Stimulated activated CD4-positive, alpha-beta T cell treated with anti-CD3 and anti-CD28 coated beads, TNF-alpha, amount 100 ng/mL, for 4 hours (primary cell): ENCODE measurements at places on chromosomes 13 and 19.

DNA sequence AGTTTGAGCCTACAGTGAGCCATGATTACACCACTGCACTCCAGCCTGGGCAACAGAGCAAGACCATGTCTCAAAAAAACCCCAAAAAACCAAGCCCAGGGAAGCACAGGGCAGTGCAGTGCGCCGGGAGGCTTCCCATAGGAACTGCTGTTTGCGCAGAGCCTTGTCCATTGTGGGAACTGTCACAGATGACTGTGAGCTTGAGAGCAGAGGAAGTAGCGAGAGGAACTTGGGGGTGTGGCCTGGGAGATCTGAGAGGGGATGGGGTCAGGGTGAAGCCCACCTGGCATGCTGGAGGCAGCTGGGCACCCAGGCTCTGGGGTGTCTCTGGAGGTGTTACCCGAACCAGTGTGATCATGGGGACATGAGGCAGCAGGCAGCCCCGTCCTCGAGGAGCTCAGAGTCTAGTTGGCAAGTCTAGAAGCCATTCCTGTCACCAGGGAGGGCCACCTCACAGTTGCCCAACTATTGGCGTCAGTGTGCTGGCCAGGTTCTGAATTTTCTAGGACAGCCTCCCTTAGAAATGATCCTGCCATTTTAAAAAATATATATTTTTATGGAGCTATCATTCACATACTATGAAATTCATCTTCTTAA is 10.4 kb downstream of the KDM4B start:
- DNase-seq: no peak

- no peak for DNase-seq
Measured at GRCh38 chr19:48635966-48636858, 967 bp downstream of the DBP start.

GRCh38 chr19:21883516-21883915 is 47.5 kb upstream of the ZNF43 start:
- DNase-seq: no peak

GRCh38 chr19:55373306-55373992 is 3.2 kb upstream of the TMEM190 start:
- no peak for DNase-seq

DNA sequence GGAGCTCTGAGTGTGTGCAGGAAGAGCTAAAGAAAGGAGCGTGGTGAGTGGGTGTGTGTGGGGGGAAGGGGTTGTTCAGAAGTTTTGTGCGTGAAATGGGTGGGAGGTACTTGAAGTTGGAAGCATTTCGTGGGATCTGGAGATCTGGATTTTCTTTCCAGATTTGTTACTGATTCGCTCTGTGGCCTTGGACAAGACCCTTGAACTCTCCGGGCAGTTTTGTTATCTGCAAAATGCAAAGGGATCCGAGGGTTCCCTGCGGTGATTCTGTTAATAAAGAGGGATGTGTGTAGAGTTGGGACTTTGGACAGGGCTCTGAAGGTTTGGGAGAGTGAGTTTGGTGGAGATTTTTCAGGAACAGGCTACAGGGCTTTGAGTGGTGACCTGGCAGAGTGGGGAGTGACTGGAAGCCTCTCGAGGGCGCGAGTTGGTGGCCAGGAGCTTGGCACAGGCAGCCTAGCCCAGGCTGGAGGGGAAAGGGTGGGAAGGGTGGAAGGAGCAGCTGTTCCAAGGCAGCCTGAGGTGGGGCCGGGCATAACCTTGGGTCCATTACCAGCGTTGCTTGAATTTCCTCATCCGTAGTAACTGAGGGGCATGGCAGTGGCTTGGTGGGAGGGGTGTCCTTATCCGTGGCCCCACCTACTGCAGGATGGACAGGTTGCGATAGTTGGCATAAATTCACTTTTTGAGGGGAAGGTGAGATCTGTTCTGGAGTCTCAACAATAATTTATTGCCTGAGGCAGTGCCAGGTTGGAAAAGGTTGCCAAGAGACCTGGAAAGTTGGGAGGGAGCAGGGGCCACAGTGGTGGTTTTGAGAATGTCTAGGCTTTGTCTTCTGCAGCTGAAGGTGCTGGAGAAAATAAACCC is 2.1 kb downstream of the ACTN4 start:
- DNase-seq: no peak

DNA sequence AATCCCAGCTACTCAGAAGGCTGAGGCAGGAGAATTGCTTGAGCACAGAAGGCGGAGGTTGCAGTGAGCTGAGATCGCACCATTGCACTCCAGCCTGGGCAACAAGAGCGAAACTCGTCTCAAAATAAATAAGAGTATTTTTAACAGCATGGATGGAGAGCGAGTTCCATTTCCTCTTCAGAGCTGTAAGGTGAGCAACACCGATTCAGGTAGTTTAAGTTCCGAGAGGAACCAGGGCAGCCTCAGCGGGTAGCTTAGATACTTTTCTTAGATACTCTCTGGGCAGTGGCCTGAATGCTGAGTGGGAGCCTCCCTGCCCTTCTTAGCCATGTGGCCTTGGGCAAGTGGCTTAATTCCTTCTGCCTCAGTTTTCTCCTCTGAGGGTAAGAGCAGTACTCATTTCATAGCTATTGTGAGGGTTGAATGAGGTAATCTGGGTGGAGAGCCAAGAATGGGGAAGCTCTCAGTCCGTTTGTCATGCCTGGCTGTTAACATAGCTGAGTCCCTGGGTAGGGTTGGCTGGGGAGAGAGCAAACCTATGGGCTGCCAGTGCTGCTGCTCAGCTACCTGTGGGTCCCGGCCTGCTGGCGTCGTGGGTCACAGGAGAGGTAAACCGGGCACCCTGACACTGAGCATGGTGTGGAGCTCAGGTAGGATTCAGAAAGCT is 4.1 kb downstream of the ATP11A start:
- DNase-seq: no peak

DNA sequence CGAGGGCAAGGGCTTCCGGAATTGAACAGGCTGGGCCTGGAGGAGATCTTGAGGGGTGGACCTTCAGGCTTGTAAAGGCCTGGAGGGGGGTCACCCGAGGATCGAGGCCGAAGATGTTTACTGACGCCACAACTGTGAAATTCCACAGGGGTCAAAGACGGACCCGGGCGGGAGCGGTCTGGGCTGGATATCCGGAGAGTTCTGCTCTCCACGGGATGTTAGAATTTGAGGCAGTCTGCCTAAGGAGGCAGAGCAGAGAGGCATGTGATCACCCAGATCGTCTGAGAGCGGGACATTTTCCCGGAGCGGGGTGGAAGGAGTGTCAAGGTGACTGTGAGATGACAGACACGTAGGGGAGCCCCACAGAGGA is 13.2 kb downstream of the KLHL26 start:
- no peak for DNase-seq

DNA sequence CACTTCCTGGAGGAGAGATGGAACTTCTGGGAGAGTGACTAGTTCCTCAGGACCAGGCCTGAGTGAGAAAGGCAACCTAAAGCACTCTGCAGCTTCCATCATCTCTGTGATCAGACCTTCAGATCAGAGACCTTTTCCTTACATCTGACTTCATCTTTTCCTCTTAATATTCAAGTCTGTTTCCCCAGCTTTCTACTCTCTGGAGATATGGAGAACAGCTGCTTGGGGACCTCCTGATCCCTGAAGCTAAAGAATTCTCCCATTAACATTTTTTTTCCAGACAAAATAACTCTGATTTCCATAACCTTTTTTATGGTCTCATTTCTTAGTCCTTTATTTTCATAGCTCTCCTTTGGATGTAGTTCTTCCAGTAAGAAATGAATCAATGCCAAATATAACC is 133.4 kb upstream of the FNDC3A start:
- DNase-seq: no peak

- DNase-seq: no peak
Measured at GRCh38 chr19:7006135-7006704, 15.0 kb downstream of the MBD3L2B start.

DNA sequence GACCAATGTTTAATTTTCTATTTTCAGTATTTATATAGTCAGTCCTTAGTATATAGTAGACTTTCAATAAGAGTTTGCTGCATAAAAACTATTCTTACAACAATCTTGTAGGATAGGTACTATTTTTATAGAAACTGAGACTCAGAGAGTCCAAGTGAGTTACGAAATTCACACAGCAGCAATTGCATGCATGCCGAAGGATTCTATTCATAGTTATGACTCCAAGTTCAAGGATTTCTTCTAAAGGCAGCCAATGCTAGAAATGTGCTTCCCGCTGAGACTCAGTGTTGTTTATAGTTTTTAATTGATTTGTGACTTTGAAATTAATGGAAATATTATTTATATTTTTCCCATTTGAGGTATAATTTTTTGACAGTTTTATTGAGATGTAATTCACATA is 62.7 kb upstream of the CSNK1A1L start:
- no peak for DNase-seq

GRCh38 chr13:63167699-63168337 is 1752.2 kb upstream of the PCDH20 start:
- DNase-seq: no peak

DNA sequence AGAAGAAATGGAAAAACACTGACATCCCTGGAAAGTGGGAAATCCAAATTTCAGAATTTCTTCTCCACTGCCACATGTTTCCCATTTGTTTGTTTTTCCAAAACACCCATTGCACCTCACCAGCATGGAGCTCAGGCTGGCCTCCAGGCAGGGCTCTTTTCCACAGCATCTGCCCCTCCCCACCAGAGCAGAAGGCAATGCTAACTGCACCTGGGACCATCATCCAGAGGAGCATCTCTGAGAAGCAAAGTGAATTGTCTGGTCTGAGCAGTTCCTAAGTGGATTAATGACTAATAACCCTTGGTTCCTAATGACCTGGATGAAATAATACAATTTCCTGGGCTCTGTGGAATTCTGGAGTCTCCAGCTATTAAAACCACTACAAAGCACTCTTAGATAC is 8.8 kb upstream of the CYSLTR2 start:
- DNase-seq: no peak

DNA sequence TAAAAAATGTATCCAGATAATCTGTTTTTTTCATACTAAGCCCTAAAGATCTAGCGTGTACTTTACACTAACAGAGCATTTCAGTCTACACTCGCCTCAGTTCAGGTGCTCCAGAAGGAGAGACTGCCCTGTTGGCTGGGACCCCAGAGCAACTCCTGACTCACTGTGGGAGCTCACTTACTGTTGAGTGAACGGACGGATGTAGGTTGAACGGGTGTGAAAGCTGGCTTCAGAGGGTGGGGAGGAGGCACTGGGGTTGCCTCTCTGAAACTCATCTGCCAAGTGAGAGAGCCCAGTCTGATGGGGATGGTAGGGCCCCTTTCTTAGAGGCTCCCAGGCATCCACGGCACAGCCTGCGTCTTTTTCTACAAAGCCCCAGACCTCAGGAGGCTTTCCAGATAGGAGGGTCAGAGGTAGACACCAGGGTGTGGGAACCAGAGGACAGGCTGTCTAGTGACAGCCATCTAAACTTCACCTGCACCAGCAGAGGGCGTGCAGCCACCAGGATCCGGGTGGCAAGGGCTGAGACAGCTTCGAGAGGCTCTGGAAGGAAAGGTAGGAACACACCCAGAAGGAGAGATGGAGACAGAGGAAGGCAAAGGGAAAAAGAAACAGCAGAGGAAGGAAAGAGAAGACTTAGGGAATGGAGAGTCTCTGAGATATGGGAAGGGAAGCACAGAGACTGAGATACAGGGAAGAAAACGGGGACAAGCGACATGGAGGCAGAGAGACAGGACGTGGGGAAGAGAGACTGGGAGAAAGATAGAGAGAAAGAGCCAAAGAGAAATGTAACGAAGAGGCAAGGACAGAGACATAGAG is 3.7 kb downstream of the KASH5 start:
- peak; percentile 64 for DNase-seq

DNA sequence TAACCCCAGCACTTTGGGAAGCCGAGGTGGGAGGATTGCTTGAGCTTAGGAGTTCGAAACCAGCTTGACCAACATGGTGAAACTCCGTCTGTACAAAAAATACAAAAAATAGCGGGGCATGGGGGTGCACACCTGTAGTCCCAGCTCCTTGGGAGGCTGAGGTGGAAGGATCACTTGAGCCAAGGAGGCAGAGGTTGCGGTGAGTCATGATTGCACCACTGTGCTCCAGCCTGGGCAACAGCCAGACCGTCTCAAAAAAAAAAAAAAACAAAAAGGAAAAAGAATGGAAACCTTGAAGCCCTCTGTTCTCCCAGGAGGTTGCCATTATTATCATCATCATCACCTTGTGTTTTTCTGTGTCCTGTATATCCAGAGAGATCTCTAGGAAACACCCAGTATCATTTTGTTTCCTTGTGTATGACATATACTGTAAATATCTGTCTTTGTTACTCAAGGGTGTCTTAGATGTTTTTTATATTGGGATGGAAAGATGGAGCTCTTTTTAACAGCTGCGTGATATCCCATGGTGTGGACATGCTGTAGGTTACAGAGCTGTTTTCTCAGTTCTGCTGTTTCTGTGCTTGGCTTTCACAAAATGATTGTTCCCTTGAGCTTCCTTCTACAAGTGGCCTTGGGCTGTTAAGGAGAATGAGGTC is 11.8 kb downstream of the CHAF1A start:
- no peak for DNase-seq

GRCh38 chr13:66344805-66345517 is 885.2 kb downstream of the PCDH9 start:
- DNase-seq: no peak

GRCh38 chr13:41130356-41130755 is 2.2 kb downstream of the KBTBD6 start:
- DNase-seq: no peak

DNA sequence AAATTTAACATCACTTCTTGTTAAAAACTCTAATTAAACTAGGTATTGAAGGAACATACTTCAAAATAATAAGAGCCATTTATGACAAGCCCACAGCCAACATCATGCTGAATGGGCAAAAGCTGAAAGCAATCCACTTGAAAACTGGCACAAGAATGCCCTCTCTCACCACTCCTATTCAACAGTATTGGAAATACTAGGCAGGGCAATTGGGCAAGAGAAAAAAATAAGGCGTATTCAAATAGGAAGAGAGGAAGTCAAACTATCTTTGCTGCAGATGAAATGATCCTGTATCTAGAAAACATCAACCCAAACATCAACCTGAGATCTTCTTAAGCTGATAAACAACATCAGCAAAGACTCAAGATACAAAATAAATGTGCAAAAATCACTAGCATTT is 15.6 kb upstream of the LILRB1 start:
- DNase-seq: no peak

DNA sequence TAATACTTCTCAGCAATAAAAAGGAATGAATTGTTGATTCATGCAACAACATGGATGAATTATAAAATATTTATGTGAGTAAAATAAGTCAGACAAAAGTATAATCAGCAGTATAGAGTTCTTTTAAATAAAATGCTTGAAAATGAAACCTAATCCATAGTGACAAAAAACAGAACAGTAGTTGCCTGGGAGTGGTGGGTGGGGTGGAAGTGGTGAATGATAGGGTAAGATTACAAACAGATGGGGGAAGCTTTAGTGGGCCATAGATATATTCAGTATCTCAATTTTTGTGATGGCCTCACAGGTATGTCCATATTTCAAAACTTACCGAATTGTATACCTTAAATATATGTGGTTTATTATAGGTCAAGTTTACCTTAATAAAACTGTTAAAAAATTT is 124.9 kb upstream of the UBL3 start:
- no peak for DNase-seq

- DNase-seq: no peak
Measured at GRCh38 chr19:54670576-54671357, 8.0 kb downstream of the LILRB4 start.

GRCh38 chr19:46660008-46660517 is 919 bp downstream of the DACT3 start:
- DNase-seq: no peak

- no peak for DNase-seq
Measured at GRCh38 chr13:20903164-20903475, 574 bp upstream of the XPO4 start.

- no peak for DNase-seq
Measured at GRCh38 chr19:51602189-51602854, 27.9 kb downstream of the SIGLEC5 start.
